ENCODE measurements at places on chromosomes 1 and 21.

DNA sequence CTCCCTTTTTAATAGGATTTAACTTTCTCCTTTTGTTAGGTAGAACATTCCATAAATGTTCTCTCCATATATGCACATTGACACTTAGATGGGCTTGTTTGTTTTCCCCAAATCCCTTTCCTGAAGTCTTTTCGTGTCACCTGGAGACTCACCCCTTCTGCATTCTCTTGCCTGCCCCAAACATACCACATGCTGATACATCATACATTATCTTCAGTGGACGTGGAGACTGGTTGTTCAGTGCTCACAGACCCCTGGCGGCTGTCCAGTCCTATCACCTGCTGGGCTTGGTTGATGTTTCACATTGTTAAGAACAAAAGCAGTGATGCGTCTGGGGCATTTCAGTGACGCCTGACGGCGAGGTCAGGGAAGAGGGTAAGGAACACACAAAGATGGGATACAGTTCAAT is 22.2 kb downstream of the FMOD start:
- DNase-seq: peak; percentile 64

GRCh38 chr1:10387677-10388386 is 11.0 kb upstream of the PGD start:
- DNase-seq: no peak

- DNase-seq: peak; percentile 83
These were observed 611 bp upstream of the AKT3 start for GRCh38 chr1:243850452-243851256.

DNA sequence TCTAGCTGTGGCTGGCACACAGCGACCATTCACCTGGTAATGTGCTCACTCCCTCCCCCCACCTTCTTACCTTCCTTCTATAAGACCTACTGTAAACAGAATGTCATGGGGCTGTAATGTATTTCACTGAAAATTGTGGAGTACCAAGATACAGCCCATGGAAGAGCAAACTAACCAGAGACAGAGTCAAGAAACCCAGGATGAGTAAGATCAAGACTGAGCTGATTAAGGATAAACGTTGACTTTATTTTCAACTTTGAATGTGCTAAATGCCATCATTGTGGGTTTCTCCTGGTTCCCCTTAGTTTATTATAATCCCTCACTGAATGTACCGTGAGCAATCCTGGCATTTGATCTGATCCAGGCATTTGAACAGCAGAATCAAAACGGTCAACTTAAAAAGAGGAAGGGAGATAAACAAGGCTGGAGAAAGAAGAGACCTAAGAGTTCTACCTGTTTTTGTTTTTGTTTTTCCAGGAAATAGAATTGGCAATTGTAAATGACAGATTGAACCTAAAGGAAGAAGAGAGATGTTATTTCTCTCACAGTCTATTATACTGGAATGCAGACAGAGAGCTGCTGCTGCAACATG is 16.1 kb upstream of the ATP1B1 start:
- no peak for DNase-seq

GRCh38 chr21:32710987-32711386 is 16.8 kb downstream of the SYNJ1 start:
- no peak for DNase-seq

GRCh38 chr1:57927003-57927402 is 503.1 kb upstream of the DAB1 start:
- no peak for DNase-seq

DNA sequence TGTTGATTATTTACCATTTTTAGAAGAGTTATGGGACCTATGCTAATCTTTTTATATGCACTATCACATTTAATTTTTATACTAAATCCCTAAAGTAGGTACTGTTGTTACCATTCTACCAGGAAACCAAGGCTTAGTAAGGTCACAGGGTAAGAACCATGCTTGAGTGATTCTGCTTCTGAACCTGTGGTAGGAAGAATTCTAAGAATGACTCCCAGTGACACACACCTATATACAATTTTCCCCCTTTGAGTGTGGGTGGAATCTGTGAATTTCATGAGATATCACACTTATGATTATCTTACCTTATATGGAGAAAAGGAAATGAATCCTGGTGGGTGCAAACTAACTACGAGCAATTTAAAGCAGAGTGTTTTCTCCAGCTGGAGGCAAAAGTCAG is 391.0 kb downstream of the USH2A start:
- DNase-seq: no peak

DNA sequence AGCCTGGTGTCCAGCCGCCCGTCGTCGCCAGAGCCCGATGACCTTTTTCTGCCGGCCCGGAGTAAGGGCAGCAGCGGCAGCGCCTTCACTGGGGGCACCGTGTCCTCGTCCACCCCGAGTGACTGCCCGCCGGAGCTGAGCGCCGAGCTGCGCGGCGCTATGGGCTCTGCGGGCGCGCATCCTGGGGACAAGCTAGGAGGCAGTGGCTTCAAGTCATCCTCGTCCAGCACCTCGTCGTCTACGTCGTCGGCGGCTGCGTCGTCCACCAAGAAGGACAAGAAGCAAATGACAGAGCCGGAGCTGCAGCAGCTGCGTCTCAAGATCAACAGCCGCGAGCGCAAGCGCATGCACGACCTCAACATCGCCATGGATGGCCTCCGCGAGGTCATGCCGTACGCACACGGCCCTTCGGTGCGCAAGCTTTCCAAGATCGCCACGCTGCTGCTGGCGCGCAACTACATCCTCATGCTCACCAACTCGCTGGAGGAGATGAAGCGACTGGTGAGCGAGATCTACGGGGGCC is 1.2 kb downstream of the OLIG2 start:
- DNase-seq: no peak

DNA sequence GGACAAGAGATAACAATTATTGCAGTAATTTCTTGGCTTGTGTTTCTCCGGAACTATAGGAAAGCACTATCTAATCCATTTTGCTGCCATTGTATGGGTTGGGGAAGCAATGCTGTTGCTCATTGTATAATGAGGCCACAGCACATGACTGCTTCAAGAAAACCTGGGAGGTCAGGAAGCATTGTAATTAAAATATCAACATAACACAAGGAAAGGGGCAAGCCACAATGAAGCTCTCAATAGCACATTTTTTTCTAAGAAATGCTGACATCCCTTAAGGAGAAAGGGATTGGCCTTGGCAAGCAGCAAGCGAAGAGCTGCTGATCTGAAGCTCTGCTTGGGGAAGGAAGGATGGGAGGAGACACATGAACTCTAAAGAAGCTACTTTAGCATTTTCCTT is 44.0 kb downstream of the PLPP3 start:
- no peak for DNase-seq

GRCh38 chr1:61606448-61607312 is 118.3 kb downstream of the TM2D1 start:
- no peak for DNase-seq

DNA sequence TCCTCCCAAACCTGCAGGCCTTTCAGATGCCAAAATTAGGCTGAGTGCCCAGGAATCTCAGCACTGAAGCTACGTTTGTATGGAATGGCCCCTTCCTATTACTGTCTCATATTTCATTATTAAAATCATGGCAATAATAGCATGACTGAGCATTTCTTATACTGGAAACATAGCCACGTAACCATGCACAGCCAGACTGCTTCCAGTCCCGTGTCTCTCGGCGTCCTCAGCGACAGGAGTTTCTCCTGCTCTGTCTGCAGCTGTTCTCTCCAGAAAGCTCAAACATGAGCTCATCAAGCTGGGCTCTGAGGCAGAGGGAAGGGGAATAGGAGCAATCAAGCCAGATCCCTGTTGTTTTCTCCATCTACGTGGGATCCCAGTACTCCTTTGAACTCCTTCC is 104.0 kb downstream of the CDC7 start:
- no peak for DNase-seq

GRCh38 chr1:38724160-38725131 is 135.1 kb downstream of the RRAGC start:
- peak; percentile 41 for DNase-seq

- DNase-seq: no peak
These were observed 32.8 kb upstream of the ERG start for GRCh38 chr21:38531039-38531541.

- no peak for DNase-seq
These were observed 56.9 kb downstream of the KLHDC7A start for GRCh38 chr1:18537386-18538306.

DNA sequence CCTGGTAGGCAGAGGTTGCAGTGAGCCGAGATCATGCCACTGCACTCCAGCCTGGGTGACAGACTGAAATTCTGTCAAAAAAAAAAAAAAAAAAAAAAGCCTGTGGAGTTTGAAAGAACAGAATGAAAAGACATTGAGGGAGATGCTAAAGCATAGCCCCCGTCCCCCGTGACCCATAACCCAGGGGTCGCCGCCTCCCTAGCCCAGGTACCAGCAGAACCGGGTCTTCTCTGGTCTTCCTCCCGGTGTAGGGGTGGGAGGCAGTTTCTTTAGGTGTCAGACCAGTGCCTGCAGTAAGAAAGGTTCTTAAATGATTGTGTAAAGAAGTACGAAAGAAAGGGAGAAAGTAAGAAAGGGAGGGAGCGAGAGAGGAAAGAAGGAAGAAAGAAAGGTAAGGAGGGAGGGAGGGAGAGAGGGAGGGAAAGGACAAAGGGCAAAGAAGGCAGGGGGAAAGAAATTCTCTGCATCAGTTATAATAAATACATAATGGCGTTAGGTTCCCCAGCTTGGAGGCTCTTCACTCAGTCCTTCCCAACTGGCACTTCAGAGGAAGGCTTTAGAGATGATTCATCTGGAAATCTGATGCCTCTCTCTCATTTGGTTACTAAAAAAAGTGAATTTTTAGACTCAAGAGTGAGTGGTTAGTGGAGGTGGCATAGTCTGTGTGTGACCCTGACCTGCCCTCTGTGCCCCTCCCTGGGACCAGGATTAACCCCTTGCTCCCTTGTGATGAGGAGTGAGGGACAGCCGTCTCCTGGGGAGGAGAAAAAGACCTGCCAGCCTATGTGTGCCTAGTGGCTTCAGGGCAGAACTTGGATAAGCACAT is 1.1 kb downstream of the IL24 start:
- no peak for DNase-seq

DNA sequence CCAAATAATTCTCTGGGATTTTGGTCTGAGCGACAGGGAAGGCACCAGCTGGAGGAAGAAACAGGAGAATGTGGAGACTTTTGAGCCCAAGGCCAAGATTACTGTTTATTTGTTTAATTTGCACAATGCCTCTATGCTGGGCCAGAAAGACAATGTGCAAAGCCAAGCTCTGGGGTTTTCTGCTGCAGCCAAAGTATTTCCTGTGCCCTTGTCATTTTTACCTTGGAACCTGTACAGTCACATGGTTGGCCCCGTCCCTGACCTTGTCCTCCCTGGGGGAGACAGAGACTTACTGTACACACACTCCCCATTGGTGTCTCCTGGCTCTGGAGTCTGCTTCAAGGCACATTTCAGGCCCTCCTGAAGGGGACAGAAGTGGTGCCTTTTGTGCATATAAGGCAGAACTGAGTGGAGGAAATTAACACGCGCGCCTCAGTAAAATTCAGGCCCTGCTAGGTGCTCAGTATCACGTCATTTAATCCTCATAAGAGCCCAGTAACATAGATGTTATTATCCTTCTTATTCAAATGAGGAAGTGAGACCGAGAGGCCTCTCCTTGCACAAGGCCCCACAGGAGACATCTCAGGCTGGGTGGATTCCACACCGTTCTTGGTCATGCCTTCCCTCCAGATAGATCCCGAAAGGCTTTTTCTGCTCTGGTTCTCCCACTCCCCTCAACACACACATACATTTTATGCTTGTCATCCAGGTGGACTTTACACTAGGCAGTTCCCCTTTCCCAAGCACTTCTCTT is 21.1 kb downstream of the C1orf115 start:
- no peak for DNase-seq

- DNase-seq: no peak
These were observed 3.0 kb upstream of the DMRTA2 start for GRCh38 chr1:50426108-50426700.

DNA sequence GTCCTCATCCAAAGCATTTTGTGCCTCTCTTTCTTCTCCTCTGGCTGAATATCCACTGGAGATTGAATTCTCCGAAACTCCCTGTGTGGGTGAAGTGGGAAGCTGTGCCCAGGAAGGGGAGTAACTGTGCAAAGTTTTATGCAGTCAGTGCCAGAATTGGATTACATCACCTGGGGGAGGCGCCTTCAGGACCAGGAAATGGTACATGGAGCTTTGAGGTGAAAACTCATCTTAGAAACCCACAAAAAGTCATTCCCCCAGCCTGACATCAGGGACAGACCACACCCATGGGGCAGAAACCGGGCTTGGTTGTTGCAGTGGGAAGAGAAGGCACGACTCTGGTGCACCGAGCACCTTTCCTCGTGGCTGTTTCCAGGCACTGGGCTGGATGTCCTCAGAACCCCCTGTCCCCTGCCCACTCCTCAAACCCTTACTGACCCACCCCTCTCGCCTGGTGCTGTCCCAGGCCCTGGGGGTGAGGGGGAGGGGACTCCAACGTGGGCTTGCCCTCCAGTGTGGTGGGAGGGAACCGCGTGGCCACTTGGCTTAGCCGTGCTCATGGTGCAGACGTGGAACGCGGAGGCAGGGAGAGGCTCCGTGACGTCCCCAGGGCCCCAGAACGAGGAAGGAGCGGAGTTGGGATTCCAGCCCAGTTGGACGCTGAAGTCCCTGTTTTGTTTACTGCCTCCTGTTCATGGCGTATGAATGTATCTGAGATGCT is 15.7 kb downstream of the TFF3 start:
- DNase-seq: no peak

DNA sequence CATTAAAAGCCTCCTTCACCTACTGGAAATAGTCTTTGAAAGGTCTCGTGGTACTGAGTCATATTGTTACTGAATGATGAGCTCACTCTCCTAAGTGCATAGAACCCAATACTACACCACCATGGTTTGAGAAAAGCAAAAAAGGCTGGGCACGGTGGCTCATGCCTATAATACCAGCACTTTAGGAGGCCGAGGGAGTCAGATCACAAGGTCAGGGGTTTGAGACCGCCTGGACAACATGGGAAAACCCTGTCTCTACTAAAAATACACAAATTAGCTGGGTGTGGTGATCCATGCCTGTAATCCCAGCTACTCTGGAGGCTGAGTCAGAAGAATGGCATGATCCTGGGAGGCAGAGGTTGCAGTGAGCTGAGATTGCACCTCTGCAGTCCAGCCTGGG is 3.3 kb upstream of the HNRNPCL1 start:
- no peak for DNase-seq
